ENCODE measurements at places on chromosomes 2 and 18.
A peak's percentile ranks its signal among the peaks of the same experiment; 100 is the strongest.

DNA sequence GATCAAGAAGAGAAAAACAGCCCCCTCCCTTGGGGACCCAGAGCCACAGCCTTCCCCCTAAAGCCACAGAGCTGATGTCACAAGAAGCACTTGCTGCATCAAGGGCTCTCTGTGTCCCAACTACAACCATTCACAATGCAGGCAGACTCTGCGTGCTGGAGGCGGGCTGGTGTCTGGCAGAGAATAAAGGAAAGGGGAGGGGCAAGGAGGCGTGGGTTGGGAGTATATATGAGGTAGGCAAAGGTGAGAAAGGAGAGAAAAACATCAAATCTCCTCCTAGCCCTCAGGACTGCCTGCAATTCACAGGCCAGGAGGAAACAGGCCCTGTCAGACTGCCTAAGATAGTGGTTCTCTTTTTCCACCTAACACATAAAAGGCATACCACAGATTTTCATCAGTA, 48.8 kb upstream of the IHH start:
- H3K36me3 ChIP-seq = peaks cover 3% of the 10 kb centered on the region
- H3K4me1 ChIP-seq = peaks cover 45% of the 10 kb centered on the region
- DNase-seq = peak; percentile 93

DNA sequence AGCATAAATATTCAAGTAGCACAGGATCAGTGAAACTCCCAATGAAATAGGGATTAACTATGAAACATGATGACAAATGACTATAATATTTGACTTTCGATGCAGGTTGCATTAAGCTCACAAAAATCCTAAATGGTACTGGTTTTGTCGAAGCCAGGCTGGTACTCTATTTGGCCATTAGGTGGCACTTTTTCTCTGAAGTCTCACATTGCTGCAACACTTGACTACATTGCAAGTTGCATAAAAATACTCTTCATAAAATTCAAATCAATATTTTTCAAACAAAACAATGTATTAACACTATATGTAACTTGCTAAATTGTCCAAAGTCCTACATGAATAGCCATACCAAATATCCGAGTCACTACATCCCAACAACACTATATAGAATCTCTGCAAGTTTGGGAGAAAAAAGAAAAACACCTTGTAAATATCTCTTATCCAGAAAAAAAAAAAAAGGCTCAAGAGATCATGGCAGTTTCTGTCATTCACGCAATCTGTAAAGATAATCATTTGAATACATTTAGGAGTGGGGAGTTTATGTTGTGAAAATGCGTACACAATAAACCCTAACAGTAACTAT, 9.5 kb downstream of the RTTN start:
- no peak overlapping the region for H3K4me3 ChIP-seq
- peaks cover 45% of the 10 kb centered on the region for H3K36me3 ChIP-seq
- DNase-seq = peak; percentile 30

DNA sequence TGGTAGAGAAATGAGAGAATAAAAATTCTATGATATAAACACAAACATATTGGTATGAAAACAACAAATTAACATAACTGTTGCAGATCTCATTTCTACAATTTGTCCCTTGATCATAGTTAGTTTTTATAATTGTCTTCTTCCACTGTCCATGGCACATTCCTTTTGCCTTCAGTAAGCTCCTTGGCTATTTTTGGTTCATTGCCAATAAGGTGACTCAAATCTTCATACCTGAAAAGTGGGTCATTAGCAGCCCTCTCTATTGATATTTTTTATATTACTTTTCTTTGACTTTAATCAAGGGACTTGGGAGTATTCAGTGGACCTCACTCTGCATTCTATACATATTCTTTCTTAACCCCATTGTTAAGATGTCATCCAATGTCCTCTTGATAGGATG, 552.9 kb downstream of the TDRD15 start:
- DNase-seq = no peak

GRCh38 chr2:112957511-112957910, 20.3 kb upstream of the IL36G start:
- H3K4me1 ChIP-seq = no peaks in the 10 kb centered on the region
- H3K27ac ChIP-seq = no peak overlapping the region
- no peaks in the 10 kb centered on the region for H3K27me3 ChIP-seq
- no peak overlapping the region for H3K4me3 ChIP-seq
- no peak for DNase-seq

GRCh38 chr2:45945302-45945717, 293.8 kb downstream of the PRKCE start:
- no peak overlapping the region for H3K4me3 ChIP-seq
- H3K27me3 ChIP-seq = no peaks in the 10 kb centered on the region
- no peaks in the 10 kb centered on the region for H3K4me1 ChIP-seq

DNA sequence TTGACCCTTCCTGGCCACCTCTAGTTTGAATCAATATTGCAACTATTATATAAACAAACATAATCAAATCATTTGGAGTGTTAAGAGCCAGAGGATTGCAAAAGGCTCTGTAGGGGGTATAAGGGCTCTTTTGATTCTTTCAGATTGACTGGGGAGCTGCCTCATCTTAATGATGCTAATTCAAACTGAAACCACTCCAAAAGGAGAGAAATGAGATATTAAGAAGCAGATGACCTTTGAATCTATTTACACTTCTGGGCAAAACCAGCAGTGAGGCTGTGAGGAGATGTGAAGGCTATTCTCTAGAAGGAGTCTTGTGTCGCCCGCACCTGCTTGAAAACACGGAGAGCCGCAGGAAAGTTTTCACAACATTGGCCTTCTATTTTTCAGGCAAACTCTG, 311.2 kb upstream of the CRIM1 start:
- no peak for DNase-seq
- no peaks in the 10 kb centered on the region for H3K4me1 ChIP-seq
- H3K4me3 ChIP-seq = no peak overlapping the region
- H3K27ac ChIP-seq = no peak overlapping the region
- H3K27me3 ChIP-seq = peaks cover 6% of the 10 kb centered on the region
- H3K36me3 ChIP-seq = no peaks in the 10 kb centered on the region

DNA sequence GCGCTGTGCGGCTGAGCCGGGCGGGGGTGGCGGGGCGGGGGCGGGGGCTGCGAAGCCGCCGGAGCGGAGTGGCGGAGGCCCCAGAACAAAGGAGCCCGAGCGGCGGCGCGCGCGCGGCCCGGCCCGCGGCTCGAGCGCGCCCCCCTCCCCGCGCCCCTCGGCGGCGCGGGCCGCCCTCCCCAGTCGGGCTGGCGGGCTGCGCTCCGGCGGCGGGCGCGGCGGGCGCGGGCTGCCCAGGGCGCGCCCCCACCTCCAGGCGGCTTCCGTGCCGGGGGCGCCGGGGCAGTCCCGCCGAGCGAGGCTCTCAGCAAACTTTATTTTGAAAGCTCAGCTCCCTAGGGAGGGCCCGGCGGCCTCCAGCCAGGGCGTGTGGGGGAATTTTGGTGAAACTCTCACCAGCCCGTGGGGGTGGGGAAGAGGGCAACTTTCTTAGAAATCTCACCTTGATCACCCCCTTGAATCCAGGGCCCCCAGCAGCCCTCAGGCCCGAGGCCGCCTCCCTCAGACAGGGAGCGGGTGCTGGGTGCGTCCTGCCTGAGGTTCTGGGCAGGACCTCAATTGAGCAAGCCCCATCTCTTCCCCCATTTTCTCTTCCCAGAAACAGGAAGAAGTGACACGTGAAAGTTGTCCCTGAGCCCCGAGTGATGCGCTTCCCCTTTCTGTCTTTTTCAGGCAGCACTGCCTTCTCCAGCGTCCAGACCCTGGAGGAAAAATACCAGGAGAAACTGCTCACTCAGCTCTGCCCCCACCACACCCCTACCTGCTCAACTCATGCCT, 786 bp downstream of the TET3 start:
- H3K4me1 ChIP-seq = peaks cover 60% of the 10 kb centered on the region
- H3K27ac ChIP-seq = peak overlapping the region; percentile 95
- peak; percentile 91 for DNase-seq
- peaks cover 42% of the 10 kb centered on the region for H3K36me3 ChIP-seq
